ENCODE measurements at places on chromosomes 1 and 21.

DNA sequence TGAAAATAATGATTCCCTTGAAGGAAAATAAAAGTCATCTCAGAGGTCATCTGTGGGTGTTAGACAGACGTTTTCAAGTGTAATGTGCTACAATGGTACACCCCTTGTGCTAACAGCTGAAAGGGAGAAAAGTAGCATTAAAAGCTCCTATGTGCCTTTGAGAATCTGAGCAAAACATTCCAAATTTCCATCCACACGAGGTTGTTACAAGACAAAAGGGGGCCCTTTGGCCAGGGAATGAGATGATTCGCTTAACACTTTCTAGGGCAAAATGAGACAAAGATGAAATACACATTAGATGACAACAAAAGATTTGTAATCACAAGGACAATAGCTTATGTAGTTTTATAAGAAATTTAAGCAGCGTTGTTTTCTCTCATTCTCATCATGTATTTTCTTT is 303.6 kb downstream of the LMX1A start:
- no peak for DNase-seq

GRCh38 chr21:15250384-15250783 is 185.6 kb upstream of the NRIP1 start:
- DNase-seq, result no peak

DNA sequence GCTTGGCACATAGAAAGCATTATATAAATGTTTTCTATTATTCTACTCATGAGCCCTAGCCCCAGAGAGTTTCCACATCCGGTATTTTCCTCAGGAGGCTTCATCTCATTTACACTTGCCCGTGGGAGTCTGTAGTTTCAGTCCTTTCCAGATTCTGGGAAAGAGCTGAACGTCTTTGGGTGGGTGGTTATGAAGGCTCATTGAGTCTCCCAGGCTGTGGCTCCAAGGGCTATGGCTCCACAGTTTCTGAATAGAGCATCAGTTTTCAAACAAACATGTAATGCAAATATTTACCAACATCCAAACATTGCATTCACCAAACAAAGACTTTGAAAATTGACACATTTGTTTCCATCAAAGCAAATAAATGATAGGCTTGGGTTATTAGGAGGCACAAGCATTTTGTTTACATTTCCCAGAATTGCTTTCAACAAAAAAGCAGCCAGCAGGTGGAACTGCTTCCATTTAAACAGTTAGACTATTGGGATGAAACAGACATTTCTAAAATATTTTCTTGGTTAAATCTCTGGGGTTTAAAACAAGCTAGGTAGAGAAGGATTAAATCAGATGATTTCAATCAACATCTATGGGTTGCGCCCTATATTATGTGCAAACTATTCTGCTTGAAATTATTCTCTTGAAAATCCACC is 1.3 kb upstream of the LEMD1 start:
- DNase-seq, result no peak

- DNase-seq, result no peak
These were observed 7.6 kb upstream of the ERG start for GRCh38 chr21:38505654-38506523.

DNA sequence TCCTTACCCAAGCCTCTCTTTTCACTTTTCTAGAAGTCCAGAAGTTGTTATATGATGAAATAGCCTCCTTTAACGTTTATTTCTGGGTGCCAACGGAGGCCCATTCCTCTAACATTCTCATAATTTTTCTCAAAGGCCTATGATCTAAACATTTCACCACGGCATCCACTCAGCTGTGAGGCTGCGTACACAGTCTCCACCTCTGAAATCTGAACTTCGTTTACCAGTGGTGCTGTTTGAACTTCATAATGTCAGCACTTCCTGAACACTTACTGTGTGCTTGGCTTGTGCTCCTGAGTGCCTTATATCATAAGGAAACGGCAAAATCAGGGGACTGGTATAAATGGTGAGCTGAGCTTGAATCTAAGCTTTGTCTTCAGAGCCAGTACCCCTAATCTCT is 12.0 kb upstream of the RBP7 start:
- DNase-seq, result no peak

- DNase-seq, result no peak
These were observed 482 bp downstream of the TM2D1 start for GRCh38 chr1:61724506-61724812.

GRCh38 chr1:2072109-2072806 is 22.0 kb downstream of the PRKCZ start:
- no peak for DNase-seq

DNA sequence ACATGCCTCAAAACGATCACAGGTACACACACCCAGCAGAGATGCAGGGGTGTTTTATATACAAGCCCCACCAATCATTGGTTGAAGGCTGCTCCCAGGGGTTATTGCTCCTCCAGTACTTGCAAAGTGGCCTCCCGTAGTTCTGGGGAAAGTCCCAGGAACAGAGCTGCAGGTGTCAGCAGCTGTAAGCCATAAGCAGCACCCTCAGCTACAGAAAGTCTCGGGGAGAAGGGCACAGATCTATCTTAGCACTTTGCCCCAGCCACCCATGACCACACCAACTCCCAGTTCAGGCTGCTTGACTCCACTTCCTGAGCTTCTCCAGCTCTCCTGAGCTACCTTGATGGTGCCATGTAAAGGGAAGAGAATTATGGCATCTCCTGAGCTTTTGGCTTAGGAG is 222.7 kb upstream of the GJB5 start:
- DNase-seq, result no peak

All from nucleus accumbens (tissue), 56 donors.